Activated CD4-positive, alpha-beta T cell treated with anti-CD3 and anti-CD28 coated beads, Interleukin-10, Interleukin-2, amounts not matched to agents 100 ng/mL and 50 ng/mL, durations not matched to agents 16 hours and 8 hours (primary cell): ENCODE measurements at places on chromosomes 5 and 9.

DNA sequence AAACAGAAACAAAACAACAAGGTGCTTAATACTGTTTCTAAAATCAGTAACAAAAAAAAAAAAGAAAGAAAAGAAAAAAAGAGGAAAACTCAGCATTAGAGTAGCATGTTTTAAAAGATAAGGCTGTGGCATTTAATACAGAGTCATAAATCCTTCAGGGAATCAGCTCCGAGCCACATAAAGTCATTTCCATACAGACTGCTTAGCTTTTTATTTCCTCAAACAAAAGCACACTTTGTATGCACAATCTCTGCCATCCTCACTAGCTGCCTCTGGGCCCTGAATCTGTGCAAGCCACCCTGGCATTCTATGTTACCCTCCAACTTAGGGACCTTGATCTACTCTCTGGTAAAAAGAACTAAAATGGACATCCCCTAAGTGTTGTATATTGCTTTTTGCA lies 87.6 kb downstream of the SEMA6A start:
- DNase-seq: no peak

DNA sequence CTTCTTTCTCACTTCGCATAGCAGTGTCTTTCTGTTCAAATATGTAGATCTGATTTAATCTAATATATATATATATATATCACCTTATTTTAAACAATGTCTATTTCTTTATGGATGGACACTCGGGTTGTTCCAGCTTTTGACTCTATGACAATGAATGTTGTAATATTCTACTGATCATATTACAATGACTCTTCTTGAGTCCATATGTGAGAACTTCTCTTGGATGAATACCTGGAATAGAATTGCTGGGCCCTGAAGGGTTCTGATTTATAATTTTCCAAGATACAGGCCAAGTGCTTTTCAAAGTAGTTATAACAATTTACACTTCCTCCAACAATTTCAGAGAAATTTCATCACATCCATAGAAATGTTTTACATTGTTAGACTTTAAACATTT lies 28.8 kb downstream of the NTRK2 start:
- DNase-seq: no peak

GRCh38 chr5:147911427-147911826 lies 5.1 kb upstream of the C5orf46 start:
- DNase-seq: no peak

DNA sequence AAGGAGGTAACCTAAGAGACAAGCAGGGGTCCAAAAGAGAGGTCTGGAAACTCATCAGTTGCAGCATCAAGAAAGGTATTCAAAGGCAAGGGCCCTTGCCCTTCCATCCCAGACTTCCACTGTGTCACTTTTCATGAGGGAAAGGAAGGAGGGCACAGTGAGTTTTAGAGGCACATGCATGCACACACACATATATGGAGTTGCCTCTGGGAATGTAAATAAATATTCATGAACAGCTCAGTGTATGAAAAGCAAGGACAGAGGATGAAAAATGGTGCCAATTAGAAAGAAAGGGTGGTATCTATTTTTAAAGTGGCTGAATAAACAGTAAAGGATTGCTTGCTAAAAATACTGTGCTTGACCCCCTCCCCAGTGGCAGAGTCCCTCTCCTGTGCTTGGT lies 105.3 kb upstream of the LRRTM2 start:
- DNase-seq: no peak
